ENCODE measurements at places on chromosomes 6 and 20. TPM values are rescaled to one million over a fixed set of nuclear protein-coding genes. Genes with fewer than 3 reads are reported as not detected.

DNA sequence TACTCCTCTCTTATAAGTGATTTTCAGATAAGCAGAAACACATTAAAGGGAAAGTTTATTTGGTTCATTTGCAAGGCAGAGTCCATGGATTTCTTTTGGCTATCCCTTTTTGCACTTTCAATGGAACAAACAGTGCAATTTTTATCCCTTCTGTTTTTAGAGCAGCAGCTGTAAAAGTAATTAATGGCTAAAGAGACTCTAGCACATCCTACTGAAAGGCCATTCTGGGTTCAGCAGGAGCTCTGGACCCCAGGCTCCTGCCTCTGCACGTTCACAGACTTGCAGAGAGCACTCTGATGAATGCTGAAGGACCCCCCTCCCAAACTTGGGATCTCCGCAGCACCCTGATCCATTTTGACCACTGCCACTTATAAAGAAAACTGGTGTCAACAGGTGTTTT is 40.3 kb upstream of the PDE7B start:
- DNase-seq, result no peak

PHF20 gene
- 19.0 TPM for total RNA-seq

- no peak for DNase-seq
Observed at GRCh38 chr6:113634352-113635163, 222.6 kb upstream of the MARCKS start.

DNA sequence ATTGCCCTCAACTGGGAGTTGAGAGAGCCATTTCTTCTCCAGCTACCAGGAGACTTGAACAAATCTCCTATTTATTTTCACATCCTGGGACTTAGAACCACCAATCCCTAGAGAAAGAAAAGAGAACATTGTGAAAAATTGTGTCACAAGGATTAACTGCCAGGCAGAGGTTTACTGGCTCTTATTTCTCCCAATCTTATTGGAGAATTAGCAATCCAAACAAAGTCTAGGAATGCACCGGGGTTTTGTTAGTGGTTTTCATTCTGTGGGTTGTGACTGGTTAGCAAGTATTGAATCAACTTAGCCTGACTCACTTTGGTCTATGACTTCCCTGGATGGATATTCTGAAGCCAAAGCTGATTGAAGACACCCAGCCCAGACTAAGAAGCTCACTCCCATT is 21.2 kb upstream of the ENPP5 start:
- DNase-seq, result peak; percentile 51

MYLK2 gene
- not detected for total RNA-seq

HLA-DRA gene
- total RNA-seq, result not detected

- no peak for DNase-seq
Observed at GRCh38 chr6:151294561-151295101, 54.9 kb downstream of the AKAP12 start.

GRCh38 chr20:37977786-37978185 is 55.5 kb downstream of the TTI1 start:
- no peak for DNase-seq

DNA sequence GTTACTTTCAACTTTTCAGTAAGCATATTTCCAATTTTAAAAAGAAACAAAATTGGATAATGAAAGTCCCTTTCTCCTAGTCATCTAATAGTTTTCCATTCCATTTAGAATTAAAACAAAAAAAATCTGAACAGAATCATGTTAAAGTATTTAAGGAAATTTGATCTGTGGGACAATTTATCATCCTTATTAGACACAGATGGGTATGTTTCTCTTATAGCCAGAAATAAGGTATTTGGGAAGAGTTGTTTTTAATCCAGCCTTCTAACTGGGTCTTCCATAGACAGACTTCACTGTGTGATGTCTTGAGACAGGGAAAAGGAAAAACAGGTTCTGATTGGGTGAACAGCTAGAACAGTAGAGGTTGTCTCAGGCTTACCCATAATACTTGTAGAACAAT is 39.5 kb upstream of the STXBP5 start:
- DNase-seq, result no peak

PSORS1C2 gene
- not detected for total RNA-seq

- DNase-seq, result no peak
Observed at GRCh38 chr20:23152308-23152892, 66.3 kb upstream of the CD93 start.

GRCh38 chr6:71157345-71157744 is 131.3 kb upstream of the OGFRL1 start:
- no peak for DNase-seq

- no peak for DNase-seq
Observed at GRCh38 chr6:1622851-1623768, 13.4 kb downstream of the FOXC1 start.

GRCh38 chr6:18347021-18347577 is 40.1 kb upstream of the RNF144B start:
- no peak for DNase-seq

DNA sequence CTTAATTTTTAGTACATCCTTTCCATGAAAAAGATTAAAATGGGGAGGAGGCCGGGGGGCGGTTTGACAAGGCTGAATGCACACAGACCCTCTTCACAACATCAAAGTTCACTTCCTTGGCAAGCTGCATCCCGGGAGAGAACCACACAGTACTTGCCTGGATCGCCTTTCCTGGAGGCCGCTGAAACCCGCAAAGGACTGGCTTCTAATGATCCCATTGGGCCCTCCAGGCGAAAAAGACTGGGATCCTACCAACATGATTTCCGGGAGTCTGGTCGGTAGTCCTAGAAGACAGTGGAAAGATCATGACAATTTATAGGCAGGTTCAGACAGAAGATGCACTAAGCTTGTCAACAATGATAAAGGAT is 60.2 kb downstream of the RIPOR2 start:
- DNase-seq, result no peak

GRCh38 chr6:31727034-31727716 is 1.9 kb downstream of the DDAH2 start:
- DNase-seq, result no peak

DNA sequence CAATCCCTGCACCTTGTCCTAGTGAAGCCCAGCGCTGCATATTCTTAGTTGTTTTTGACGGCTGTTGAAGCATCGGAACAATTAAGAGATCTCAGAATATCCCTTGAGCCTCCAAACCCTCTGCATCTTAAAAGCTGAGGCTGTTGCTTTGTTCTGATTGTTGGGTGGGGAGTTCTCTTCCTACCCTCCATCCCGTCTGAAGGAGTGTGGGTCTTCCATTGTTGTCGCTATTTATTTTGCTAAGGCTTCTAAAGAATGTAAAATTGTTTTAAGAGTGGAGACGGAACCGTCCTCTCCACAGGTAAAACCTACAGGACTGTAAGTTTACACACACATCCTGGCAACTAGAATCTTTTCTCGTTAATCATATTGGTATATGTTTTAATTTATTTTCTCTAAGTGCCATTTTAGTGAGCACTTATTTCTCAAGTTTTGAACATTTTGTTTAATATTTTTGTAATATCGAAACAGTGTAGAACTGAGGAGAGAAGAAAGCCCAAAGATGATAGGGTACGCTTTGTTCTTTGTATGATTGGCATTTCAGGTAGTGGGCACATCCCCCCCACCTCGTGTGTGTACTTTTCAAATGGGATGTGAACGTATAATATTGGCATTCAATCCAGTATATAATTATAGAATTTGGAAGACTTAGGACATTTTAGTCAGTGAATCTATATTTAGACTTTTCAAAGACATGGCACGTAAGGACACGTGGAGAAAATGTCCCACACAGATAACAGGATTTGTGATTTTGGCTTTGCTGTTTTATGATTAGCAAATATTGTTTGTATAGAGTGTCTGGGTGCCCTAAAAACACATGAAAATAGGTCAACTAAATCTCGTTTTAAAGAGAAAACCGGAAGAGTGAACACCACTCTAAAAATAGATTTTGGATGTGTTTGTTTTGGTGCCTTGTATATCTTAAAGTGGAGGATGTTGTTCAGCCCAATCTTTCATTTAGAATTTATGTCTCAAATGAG is 1.3 kb downstream of the RNF146 start:
- DNase-seq, result no peak

DNA sequence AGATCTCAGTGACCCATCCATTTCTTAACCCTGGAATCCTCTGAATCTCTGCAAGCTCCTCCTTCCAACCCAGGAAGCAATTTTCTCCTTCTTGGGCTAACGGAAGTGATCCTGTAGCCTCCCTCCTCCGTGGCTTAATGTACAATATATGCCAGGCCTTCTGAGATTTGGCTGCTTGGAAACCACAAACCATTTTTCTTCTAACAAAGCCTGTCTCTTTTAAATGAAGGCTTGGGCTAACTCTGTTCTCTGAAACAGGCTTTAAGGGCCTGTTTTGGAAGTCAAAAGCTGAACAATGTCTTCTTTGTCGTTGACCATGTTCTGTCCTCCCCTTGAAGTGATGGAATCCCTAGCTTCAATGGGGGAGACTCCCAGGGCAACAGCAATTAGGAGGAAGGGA is 14.9 kb downstream of the FYN start:
- DNase-seq, result no peak

DNA sequence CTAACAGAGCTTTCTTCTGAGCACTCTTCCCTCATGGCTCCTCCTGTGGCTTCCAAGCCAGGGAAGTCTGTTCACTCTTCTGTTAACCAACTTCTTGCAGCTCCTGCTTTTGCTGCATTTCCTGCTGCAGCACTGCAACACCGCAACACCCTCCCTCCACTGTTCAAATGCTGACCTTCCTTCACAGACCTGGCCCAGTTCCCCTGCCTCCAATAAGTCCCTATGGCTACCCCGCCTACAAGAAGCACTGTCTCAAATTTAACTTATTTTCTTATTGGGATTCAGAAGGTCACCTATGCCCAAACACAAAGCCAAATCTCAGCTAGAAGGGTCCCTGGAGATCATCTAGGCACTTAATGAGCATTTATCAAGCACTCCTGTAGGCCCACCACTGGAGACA is 44.6 kb downstream of the ELMO2 start:
- DNase-seq, result no peak

MRAP2 gene
- total RNA-seq, result not detected

DNA sequence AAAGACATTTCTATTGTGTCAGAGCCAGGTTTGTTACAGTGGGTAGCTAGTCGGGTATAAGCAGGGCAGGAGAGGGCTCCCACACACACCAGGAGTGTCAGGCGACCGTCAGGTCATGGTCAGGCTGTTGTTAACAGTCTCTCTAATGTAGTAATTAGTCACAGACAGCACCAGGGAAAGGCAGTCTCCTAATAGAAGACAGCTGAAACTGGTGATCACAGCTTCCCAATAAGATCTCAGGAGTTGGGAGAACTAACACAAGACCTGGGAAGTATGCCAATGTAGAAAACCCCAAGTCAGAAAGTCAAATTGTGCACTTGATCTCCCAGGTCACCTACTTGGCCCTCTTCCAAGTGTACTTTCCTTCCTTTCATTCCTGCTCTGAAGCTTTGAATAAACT is 53.0 kb upstream of the GPR6 start:
- peak; percentile 35 for DNase-seq

GRCh38 chr6:32692019-32692418 is 25.6 kb upstream of the HLA-DQB1 start:
- DNase-seq, result no peak

SOX18 gene
- not detected for total RNA-seq

GRCh38 chr6:56556751-56557540 is 85.7 kb downstream of the DST start:
- DNase-seq, result no peak

- no peak for DNase-seq
Observed at GRCh38 chr20:8903655-8904605, 165.0 kb upstream of the PLCB4 start.

DNA sequence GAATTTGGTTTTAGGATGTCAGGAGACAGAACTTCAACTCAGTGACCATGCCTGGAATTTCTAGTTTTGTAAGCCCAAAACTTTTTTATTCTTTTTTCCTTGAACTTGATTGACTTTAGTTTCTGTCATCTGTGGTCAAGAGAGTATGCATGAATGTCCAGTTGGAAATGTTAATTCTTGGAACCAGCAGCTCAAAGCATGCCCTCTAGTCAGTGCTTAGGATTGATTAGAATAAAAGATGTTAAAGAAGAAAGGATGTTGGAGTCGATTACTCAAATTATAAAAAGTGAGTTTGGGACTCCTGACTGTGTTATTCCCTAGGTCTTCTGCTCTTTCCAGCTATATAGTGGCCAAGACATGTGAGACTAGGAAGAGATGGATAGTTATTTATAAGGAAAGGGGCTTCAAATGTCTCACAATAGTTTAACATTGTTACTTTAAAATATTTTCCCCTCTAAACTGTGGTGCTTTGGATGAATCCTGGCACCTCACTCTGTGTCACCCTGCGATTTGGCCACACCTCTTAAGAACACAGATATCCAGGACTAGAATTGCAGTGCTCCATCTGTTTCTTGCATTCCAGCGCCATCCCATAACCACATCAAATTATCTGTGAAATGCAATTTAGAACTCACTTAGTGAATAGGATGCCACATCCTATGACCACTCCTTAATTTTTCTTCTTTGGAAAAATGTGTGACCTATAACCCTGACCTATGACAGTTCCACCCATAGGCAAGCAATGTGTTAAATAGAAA is 298.5 kb downstream of the EYA4 start:
- DNase-seq, result no peak

GRCh38 chr6:5752391-5752680 is 254.4 kb downstream of the NRN1 start:
- no peak for DNase-seq

DNA sequence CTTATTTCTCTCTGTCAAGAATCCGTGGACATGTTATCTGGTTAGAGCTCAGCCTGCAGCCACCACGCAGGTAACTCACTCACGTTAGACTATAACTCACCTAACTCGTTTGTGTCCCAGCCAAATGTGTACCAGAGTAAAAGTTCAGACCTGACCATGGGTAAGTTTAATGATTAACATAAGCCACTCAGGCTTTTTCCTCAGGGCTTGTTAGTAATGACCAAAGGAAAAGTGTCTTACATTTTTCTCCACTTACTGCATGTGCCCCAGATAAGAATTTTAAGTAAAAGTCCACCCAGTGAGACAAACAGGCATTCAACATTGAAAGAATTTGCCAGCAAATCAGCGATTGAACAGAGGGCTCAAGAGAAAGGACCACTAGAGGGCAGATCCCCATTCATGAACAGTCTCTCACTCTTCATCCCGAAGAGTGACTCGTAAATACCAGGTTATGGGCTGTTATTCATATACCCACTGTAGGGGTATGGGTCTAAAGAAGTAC is at the start of gene PKHD1:
PKHD1 (minus strand) TSS at position 116 of the 502 bp plus-strand sequence. CDS start 2,680 bp downstream, outside the sequence.
- peak; percentile 89 for DNase-seq

DNA sequence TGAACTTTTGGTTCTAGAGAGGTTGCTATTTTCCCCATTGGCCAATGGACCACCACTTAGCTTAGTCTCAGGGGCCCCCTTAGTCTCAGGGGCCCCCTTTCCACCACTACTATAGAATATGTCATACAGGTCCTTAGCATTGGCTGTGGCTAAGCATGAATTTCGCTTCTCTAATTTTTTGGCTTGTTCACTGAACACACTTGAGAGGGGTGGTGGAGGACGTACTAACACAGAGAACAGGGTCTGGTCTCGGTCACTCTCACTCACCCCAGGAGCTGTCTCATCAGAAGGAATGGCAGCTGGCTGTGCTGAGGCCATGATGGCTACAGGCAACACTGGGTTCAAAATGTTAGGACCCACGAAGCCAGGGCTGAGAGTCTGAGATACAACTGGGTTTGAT is 30.3 kb downstream of the ZNF318 start:
- no peak for DNase-seq

PCMTD2 gene
- 15.9 TPM for total RNA-seq
